Stimulated activated CD4-positive, alpha-beta T cell treated with anti-CD3 and anti-CD28 coated beads, Interleukin-1b, Interleukin-23, amount 100 ng/mL, for 1 hour (primary cell): ENCODE measurements at places on chromosomes 6 and 20.

GRCh38 chr6:71531006-71531405, 242.4 kb downstream of the OGFRL1 start:
- no peak for DNase-seq

DNA sequence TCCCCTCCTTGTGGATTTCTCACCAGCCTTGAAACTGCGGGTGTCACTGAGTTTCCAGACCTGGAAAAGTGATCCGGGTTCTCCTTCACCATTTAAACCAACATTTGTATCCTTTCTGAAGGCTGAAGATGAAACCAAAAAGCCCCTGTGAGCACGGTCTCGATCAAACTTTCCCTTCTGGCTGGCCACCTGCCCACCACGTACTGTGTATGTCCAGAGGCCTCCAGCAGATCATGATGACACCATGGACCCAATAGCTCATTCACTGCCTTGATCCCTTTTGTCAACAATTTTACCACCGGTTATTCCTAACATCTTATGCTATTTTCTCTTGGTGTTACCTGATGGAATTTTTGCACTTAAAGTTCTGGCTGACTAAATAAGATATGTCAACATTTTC, 15.6 kb downstream of the ULBP1 start:
- DNase-seq, result no peak

- no peak for DNase-seq
Measured at GRCh38 chr6:89299466-89299850, 15.6 kb downstream of the GABRR2 start.

GRCh38 chr6:82589509-82590206, 226.0 kb downstream of the TPBG start:
- no peak for DNase-seq

DNA sequence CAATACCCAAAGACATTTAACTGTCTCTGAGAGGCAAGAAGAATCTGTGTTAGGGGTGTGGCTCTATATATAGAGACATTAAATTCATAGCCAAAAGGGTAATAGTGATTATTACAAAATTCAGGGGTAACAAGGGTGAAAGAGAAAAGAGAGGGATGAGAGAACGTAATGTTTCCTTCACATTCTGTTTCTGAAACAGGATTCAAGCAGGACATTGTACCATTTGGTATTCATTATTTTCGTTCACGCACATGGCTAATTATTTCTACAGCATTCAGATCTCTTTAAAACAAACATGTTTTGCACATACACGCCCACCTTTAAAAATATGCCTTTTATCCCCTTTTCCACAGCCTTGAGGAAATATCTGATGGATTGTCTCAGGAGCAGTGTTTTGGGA, 122.7 kb downstream of the GMPR start:
- no peak for DNase-seq

DNA sequence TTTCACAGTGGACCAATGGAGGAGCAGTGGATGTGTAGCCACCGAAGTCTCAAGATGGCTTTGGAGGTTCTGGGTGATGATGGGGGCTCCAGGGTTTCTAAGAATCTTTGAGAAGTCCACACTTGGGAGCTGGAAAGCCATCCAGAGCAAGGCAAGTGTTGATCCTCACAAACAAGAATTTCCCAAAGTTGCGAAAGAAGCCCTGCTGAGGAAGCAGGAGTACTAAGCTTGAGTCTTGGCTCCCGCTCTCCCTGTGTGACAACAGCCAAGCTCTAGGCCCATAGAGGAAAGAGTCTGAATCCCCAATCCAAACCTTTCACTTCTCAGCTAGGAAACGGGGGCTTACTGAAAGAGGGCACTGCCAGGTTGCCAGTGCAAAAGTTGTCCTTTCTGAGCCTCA, 106.0 kb downstream of the EDN3 start:
- no peak for DNase-seq

- no peak for DNase-seq
Measured at GRCh38 chr20:3735768-3736167, 3.3 kb downstream of the HSPA12B start.

DNA sequence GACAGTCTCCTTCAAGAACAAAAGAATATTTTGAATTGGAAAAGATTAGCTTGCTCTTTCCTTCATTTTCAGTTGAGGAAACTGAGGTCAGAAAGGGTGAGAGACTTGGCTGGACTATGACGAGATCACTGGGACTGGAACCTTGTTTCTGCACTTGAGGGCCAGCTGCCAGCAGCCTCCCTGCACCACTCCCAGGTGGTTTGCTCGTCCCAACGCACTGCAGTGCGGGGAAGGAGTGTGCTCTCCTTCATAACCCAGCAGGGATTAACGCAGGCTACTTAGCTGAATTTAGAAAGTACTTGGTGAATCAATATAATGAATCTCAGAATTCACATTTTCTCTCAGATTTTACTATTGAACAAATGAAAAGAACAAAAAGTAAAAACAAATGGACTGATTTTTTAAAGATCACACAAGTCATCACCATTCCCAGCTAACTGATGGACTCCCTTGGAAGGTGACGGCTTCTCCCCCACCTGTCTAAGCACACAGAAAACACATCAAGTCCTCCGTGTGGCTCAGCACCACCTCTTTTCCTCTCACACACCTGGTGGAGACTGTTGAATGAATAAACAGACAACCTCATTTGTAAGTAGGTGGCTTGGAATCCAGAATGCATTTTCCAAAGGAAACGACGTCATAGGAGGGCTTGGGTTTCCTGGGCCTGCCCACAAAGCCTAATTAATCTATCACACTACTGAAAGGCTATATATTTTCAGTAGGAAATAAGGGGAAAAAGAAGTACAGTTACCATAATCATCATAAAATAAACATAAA, 121.0 kb downstream of the QRSL1 start:
- DNase-seq, result no peak

GRCh38 chr6:36508532-36508931, 38.7 kb downstream of the STK38 start:
- DNase-seq, result no peak

DNA sequence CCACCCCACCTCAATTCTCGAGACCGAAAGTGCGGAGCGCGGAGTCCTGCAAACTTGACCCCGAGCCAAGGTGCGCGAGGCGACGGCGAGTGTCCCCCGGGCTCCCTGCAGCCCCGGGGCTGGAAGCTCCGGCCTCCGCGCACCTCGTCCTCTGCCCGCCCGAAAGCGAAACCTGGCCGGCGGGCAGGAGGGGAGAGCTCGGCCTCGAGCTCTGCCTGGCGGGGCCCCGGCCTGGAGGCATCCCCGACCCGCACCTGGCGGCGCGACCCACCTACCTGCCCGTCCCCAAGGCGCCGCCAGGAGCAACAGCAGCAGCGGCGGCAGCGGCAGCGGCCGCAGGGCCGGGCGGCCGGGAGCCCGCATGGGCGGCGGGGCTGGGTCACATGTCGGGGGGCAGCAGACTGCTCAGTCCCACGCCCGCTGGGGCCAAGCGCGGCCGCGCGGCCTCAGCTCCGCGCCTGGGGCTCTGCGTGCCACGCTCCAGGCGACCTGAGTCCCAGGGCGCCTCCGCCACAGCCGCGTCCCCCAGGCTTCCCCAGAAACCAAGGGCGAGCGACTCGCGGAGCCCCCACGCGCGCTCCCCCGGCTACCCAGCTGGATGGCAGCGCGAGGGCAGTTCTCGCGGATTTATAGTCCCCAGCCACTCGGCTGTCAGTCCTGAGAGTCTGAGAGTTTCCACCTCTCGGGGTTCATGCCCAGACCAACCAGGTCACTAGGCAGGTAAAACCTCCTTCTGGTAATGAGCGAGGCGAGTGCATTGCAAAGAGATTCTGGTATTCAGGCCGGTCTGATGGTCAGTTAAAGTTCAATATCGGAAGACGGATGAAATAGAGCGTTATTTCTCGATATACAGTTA, at the start of gene IL20RA:
TSS of gene IL20RA (minus strand) at position 600 of the 856 bp plus-strand sequence. CDS start at position 363, 237 bp downstream.
- no peak for DNase-seq

GRCh38 chr6:69337311-69337710, 459.5 kb downstream of the LMBRD1 start:
- no peak for DNase-seq

- no peak for DNase-seq
Measured at GRCh38 chr20:38829296-38829875, 23.9 kb downstream of the PPP1R16B start.

GRCh38 chr6:157613011-157613522, 210.0 kb upstream of the SNX9 start:
- DNase-seq, result no peak

DNA sequence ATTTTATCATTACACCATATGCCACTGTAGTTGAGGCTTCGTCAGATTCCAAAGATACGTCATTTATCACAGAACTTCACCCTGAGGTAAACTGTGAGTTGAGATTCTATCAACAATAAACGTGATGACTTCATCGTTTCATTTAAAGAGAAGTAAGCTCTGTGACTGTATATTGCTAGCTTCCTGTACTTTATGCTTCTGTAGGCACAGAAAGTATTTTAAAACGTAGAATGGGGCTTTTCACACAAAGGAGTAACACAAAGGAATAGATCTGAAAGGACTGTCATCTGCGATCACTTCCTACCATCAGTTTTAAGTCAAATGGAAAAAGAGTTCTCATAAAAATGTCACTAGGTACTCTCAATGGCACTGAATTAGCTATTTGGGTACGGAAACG, 234.4 kb upstream of the MCHR2 start:
- DNase-seq, result no peak
